ENCODE measurements at places on chromosomes 16 and 17.

DNA sequence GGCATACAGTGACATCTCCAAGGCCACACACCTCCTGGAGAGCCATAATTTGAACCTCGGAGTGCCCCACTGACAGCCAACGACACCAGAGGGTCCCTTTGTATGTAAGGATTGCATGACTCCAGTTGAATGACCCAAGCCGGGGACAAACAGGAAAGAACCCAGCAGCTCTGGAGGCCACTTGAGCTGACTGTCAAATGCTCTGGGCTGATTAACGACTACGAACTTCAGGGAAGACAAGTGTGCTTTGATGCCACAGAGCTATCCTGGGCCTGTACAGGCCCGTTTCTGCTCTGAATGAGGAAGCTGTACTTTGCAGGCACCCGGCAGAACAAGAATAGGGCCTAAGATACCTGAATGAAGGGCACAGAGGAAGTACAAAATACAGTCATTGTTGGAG, 404.6 kb downstream of the SLC39A11 start:
- no peak for DNase-seq

DNA sequence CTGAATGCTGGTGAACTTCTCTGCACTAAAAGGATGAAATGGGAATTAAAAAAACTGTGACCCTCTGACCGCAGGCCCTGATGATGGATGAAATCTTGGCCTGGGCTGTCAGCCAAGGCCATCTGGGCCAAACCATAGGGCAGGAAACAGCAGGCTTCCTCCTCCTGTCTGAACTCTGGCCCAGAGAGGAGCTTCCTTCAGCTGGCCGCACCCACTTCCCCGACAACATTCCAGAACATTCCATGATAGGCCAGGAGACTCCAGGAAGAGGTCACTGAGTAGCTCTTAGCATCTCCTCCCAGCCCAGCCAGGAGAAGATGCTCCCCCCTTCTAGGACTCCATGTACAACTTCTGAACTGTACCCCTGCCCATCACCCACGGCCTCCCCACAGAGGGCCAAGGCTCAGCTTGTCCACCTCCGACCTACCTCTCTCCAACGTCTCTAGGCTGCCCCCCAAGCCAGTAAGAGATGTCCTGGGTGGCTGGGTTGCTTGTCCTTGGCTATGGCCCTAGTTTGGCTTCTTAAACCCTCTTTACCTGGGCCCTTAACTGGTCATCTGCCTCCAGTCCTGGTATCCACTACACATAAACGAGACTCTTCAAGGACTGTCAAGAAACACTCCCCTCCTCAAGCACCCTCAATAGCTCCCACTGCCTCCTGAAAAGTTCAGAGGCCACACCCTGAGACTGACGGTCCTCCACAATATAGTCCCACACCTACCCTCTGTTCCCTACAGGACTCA, 1.7 kb downstream of the RPH3AL start:
- no peak for DNase-seq

- no peak for DNase-seq
These were observed 654 bp downstream of the WFDC1 start for GRCh38 chr16:84295203-84295860.

DNA sequence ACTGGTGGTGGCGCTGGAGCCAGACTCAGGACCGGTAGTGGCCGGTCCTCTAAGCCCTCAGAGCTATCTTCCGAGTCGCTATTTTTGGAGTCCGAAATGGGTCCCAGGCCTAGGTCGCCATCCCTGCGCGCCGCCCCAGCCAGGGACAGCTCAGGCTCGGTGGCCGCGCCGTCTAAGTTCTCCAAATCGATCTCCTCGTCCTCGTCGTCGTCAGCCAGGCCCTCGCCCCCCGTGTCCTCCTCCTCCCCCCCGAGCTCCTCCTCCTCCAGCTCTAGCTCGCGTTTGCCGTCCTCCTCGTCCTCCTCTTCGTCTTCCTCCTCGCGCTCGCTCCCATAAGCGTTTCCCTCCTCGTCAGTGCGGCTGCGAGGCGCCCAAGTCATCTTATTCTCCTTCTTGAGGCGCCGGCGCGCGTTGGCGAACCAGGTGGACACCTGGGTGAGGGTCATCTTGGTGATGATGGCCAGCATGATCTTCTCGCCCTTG, 1.6 kb downstream of the IRX3 start:
- no peak for DNase-seq

DNA sequence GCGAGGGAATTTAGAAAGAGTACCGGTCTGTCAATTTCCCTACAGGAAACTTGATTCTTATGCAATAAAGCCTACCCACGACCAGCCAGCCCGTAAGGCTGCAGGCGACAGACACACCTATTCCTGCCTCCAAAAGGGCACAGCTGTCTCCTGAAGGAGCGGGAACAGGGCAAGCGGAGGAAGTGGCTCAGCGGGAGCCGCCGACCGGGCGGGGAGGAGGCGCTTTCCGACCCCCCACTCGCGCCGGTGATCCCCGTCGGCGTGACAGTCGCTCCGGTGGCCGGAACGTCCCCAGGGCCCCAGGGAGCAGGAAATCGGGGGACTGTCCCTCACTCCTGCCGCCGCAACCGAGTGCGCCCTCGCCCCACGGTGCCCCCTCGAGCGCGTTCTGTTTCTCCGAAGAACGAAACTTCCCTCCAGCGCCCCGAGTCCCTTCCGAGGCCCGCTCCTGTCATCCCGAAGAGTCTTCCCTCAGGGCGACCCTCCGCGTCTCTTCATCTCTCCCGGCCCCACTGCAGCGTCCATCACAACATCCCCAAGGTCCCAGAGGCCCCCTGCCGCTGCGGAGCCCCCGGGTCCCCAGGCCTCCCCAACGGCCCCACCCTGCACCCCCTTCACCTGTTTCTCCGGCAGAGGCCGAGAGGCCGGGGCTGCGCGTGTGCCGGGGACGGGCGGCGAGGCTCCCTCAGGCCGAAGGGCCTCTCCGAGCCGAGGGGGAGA, 421 bp downstream of the STAT3 start:
- no peak for DNase-seq

Data from stimulated activated CD4-positive, alpha-beta T cell treated with anti-CD3 and anti-CD28 coated beads, Interleukin-12 subunit alpha, Interleukin-12 subunit beta, amount 100 ng/mL, for 48 hours (primary cell).